Activated naive CD8-positive, alpha-beta T cell treated with anti-CD3 and anti-CD28 coated beads, Interleukin-2, amount 50 U/mL, for 16 hours (primary cell): ENCODE measurements at places on chromosomes 11 and 22.

DNA sequence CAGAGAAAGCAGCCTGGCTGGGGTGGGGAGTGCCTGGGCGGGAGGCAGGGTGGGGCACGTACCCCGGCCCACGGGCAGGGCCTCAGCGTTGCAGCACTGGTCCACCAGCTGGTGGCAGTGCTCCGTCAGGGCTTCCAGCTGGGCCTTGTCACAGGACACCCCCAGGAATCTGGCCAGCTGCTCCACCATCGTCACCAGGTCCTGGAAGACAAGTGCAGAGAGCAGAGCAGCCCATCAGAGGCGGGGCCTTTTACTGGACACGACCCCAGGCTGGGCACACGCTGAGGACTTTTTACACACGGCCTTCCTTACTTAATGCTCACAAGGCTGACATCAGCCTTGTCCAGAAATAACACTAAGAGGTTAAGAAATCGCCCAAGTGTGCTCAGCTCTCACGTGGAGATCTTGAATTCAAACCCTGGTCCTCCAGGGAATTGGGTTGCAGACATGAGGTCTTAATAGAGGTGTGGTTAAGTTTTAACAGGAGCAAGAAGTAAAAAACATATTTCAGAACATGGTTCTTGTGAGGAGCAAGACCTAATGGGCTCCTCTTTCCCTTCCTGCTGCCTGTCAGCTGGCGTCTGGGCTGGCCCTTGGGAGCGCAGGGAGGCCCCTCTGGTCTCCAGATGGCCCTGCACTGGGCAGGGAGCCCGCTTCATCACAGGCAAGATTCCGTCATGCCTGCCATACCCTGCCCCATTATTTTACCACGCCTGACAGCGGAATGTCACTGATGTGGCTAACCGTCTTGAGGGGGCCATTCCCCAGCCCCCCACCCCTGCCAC is 17.1 kb upstream of the EFCAB6 start:
- no peak for DNase-seq

DNA sequence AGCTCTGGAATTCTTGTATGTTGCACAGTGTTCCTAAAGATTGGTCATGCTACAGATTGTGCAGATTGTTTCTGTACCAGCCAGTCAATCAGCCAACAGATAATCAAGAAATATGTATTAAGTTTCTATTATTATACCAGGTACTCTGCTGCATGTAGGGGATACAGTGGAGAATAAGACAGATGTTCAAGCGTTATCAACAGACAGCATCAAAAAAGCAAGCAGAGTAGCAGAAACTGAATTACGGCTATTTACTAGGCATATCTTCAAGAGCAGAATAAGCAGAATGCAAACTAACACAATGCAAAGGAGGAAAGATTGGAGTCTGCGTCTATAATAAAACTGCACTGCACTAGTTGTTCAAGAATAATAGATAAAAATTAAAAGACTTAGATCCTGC is 278.6 kb downstream of the ETS1 start:
- DNase-seq, result no peak

DNA sequence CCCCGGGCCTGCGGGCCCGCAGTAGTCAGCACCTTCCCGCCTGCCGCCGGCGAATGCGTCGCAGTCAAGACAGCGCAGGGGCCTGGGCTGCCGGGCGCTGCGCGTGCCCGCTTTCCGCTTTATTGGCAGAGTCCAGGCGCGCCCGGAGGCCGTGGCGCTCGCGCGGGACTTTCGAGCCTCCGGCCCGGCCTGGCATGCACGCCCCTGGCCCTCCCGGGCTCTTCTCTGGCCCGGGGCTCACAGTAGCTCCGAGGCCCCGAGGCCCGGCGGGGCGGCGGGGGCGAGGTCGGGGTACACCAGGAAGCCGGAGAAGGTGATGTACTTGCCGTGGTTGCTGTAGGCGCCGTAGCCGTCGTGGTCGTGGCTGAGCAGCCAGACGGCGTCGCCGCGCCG is 3.1 kb downstream of the FAM180B start:
- no peak for DNase-seq

- no peak for DNase-seq
These were observed 22.7 kb upstream of the ACER3 start for GRCh38 chr11:76837696-76838677.

- DNase-seq, result no peak
These were observed 517 bp downstream of the SPINDOC start for GRCh38 chr11:63813563-63814382.

- DNase-seq, result no peak
These were observed 88.0 kb downstream of the ZBTB16 start for GRCh38 chr11:114147375-114148012.

DNA sequence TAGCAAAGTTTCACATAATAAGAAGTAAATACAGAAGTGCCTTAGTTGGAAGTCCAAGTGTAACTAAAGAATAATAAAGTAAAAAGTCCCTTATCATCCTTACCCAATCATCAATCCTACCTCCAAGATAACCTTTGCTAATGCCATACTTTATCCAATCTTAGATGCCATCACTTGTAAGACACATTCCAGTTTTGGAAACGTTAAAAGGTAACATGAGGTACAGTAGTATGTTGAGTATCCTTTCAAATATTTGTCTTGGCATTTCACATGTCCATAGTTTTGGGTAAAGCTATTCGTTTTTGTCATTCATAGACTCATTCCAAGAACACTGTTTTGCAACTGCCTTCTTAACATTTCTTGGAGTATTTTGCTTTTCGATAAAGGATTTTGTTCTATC is 115.2 kb upstream of the TEAD1 start:
- no peak for DNase-seq

DNA sequence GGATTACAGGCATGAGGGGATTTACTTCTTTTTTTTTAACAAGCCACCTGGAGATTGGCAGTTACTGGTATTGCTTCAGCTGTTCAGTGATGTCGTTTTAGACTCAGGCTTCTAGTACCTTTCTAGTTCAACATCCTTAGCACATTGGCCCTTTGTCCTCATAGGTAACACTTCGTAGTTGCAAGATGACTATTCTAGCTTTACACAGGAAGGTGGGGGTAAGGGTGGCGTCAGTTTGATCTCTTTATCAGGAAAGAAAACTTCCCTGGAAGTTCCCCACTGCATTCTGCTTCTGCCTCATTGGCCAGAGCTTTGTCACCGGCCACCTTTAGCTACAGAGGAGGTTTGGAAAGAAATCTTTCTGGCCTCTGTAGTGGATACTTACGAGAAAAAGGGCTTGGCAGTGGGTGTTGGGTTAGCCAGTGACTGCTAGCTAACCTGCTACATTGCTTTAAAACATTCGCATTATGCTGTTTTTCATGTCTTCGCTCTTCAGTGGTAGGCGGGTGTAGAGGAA is 40.7 kb downstream of the SFI1 start:
- no peak for DNase-seq

- no peak for DNase-seq
These were observed 64.0 kb upstream of the PPP6R3 start for GRCh38 chr11:68396516-68396915.

DNA sequence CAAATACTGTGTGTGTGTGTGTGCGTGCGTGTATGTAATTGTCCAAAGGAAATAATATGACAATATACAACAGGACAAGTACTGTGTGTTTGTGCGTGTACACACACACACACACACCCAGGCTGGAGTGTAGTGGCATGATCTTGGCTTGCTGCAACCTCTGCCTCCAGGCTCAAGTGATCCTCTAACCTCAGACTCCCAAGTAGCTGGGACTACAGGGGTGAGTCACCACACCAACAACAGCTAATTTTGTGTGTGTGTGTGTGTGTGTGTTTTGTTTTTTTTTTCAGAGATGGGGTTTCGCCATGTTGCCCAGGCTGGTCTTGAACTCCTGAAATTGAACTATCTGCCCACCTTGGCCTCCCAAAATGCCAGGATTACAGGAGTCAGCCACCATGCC is 61.5 kb downstream of the NUP98 start:
- no peak for DNase-seq

DNA sequence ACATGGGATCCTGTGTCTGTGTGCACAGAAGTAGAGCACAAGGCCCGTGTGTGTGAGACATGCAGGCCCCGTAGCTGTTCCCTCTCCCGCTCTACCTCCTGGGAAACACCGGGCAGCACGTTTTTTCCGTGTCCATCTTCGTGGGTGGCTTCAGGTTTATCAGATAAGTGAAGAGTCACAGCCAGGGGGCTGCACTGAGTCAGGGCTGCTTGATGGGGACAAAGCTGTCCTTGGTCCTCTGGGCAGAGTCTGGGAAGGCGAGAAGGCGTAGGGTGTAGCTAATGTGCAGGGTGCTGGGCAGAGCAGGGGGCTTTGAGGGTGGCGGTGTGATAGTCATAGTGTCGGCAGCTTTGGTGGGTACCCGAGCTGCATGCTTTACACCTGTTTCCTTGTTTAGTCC is 23.7 kb downstream of the INCENP start:
- no peak for DNase-seq

DNA sequence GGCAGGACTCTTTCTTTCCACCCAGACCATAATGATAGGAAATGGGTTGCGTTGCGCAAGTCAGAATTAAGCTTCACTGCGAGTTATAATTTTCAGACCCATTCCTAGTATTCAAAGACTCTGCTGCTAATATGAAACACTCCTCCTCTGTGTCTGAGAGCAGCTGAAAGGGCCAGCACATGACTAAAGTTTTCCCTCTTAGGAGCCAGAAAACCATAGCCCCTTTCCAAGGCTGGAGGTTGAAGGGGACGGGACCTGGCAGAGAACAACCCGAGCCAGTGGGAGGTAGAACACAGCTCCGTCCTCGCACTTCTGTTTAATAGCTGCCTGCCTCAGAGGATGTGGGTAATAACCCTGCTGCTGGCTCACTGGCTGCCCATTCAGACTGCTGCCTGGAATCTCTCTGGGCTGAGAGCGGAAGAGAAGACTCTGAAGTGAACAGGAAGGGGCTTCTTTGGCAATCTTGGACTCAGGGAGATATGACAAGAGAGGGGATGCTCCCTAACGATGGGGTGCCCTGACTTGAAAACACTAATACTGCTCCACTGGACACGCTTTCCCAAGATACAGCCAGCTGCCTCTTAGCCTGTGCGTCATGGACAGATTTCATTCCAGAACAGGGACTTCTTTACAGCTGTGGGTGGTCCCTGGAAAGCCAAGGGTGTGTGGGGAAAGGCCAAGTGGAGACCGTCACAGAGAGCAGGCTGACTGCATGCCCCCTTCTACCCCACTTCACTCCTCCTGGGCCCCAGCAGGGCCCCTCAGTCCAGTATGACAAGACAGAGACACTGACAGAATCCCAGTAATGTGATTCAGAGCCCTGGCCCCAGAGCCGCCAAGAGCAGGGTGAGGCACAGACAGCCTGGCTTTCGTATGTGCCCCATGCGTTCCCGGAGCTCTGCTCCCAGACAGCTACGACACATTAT is 156.9 kb downstream of the FEZ1 start:
- no peak for DNase-seq

- no peak for DNase-seq
These were observed 24.7 kb downstream of the TPCN2 start for GRCh38 chr11:69073469-69073868.

GRCh38 chr11:70506986-70507385 is 108.7 kb downstream of the CTTN start:
- DNase-seq, result no peak

DNA sequence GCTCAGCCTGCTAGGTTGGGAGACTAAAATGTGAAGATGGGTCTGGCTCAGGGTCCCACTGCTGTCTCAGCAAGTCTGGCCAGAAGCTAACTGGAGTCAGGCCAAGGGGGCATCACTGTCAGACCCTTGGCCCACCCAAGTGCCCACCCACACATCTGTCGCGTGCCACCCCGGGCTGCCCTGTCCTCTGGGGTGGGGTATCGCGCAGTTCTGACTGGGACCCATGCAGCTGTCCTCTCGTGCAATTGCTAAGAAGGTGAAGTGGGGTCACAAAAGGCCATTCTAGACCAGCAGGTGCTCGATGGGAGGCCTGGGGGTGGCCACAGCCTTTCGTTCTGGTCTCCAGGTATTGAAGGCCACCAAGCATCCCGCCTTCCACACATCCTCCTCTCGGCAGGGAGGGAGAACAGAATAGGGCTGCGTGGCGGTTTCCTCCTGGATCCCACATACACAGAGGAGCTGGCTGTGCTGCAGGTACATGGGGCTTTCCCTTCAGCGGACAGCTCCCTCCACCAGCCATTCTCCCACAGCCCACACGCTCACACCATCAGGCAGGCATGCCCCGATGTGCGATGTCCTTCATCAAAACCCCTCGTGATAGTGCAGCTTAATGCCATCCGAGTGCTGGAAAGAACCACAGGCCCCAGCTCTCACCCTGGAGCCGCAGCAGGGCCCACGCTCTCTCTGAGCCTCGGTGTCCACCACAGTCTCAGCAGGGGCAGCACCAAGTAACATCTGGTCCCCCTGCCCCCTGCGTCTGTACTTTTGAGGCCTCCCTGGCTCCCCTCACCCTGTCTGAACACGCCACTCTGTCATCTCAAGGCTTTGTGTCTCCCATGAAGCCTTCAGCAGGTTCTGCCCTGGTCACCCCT is 37.6 kb downstream of the SHANK2 start:
- no peak for DNase-seq

GRCh38 chr11:65552388-65552951 is 5.7 kb downstream of the LTBP3 start:
- DNase-seq, result no peak

DNA sequence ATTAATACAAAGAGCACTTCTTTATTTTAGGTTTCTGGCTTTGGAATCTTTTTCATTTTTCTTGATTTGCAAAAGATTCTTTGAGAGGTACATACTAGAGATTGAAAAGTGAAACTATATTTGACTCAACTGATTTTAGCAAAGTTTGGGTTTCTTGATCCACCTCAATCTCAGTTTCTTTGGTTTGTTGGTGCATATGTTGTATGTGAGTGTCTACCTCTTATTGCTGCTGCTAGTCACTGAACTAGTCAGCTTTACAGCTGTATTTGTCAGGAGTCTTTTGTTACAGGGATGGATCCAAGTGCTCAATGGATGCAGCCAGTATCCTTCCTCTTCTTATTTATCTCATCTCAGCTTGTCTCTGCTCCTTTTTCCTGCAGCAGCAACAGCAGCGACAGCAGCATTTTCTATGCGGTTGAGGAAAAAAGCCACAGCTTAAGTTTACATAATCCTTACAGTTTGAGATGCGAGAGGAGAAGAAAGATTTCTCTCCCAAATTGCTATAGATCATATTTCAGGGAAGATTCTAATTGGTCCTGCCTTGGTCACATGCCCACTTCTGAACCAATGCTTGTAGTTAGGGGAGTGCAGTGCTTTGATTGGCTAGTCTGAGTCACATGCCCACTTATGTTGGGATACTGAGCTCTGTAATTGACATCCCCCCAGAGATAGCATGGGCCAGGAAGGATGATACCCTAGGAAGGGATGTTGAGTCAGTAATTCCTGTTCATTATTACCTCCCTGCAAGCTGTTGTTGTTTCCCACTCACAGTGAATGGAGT is 10.0 kb upstream of the ZNRF3 start:
- no peak for DNase-seq

DNA sequence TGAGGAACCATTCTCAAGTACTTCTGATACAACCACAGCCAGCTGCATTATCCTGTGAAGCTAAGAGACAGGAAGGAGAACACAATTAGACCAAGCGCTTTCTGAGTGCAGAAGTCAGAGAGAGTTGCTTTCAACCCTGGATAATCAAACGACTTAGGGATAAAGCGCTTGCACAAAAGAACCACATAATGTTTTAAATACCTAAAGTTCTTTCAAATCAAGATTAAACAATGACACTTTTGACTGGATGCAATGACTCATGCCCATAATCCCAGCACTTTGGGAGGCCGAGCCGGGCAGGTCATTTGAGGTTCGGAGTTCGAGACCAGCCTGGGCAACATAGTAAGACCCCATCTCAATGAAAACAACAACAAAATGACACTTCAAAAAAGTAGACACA is 145.1 kb downstream of the SWAP70 start:
- no peak for DNase-seq
